CD8-positive, alpha-beta memory T cell (primary cell): ENCODE measurements at places on chromosomes 13 and 19.

DNA sequence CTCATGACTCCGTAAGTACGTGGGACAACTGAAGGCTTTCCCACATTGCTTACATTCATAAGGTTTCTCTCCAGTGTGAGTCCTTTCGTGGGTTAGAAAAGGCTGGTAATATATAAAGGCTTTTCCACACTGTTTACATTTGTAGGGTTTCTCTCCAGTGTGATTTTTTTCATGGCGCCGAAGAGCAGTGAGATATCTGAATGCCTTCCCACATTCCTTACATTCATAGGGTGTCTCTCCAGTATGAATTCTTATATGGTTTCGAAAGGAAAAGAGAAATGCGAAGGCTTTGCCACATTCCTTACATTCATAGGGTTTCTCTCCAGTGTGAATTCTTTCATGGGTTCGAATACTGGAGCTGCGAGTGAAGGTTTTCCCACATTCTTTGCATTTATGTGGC is 29.5 kb downstream of the ZNF490 start:
- no peak for DNase-seq
- H3K36me3 ChIP-seq, result peaks cover 26% of the 10 kb centered on the region

GRCh38 chr19:34480971-34481841 is at the start of gene WTIP:
Gene WTIP, plus strand, starts transcription at chr19:34481758. Its CDS starts 217 bp downstream, at chr19:34481975.
- H3K36me3 ChIP-seq, result no peaks in the 10 kb centered on the region
- no peak within 1 kb of the TSS for H3K27ac ChIP-seq
- DNase-seq, result no peak
- H3K27me3 ChIP-seq, result peaks cover 9% of the 10 kb centered on the region

GRCh38 chr13:78004821-78005220 is 86.2 kb upstream of the EDNRB start:
- no peaks in the 10 kb centered on the region for H3K36me3 ChIP-seq
- DNase-seq, result no peak
- H3K4me1 ChIP-seq, result no peaks in the 10 kb centered on the region
- H3K27ac ChIP-seq, result no peak overlapping the region
- H3K4me3 ChIP-seq, result no peak overlapping the region

GRCh38 chr19:35066691-35067563 is 25.4 kb downstream of the HPN start:
- DNase-seq, result peak; percentile 77
- H3K4me1 ChIP-seq, result peaks cover 8% of the 10 kb centered on the region
- H3K4me3 ChIP-seq, result no peak overlapping the region
- H3K36me3 ChIP-seq, result no peaks in the 10 kb centered on the region

- H3K4me1 ChIP-seq, result peaks cover 37% of the 10 kb centered on the region
- DNase-seq, result peak; percentile 32
- H3K27ac ChIP-seq, result peak overlapping the region; percentile 97
- peak overlapping the region; percentile 94 for H3K4me3 ChIP-seq
- H3K36me3 ChIP-seq, result peaks cover 25% of the 10 kb centered on the region
These were observed 792 bp upstream of the LENG8 start for GRCh38 chr19:54448040-54448773.

- DNase-seq, result no peak
- no peak overlapping the region for H3K27ac ChIP-seq
- H3K4me1 ChIP-seq, result no peaks in the 10 kb centered on the region
- H3K36me3 ChIP-seq, result no peaks in the 10 kb centered on the region
- no peaks in the 10 kb centered on the region for H3K27me3 ChIP-seq
- H3K4me3 ChIP-seq, result no peak overlapping the region
These were observed 86.9 kb downstream of the LHFPL6 start for GRCh38 chr13:39516096-39516495.

DNA sequence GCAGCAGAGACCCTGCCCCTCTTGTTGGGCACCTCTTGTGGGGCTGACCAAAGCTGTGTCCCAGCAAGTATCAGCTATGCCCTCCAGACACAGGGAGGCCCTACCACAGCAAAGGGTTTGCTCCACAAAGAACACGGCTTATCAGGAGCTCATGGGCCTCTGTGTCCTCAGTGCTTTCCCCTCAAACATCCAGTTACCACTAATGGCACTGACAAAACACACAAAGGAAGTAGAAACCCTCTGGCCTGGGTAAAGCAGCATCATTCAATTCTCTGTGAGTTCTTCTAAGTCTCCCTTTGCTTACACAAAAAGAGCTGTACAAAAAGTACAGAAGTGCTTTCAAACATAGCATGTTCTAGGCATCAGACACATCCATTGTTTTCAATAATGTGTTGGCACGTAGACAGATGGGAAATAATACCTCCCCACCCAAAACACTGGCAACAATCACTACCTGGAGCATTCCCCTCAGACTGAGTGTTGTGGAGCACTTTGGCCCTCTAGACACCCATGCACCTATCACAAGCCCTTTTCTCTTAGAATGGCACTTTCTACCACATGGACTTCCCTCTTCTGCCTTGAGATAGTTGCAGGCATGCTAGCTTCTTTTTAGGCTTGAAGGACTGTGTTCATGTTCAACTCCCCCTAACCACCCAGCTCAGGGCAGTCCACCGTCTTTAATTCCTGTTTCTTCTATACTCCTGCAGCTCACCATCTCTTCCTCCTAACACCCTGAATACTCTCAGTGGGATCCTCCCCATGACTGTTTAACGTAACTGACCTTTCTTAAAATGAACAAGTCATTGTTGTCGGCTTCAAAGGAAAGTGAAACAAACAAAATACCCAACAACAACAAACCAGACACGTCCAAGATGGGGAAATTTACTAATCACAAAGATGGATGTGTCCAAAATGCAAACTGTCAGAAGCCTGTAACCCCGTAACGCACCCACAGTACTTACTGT is 43.5 kb downstream of the ATP7B start:
- H3K27ac ChIP-seq, result no peak overlapping the region
- H3K4me1 ChIP-seq, result peaks cover 15% of the 10 kb centered on the region
- H3K36me3 ChIP-seq, result no peaks in the 10 kb centered on the region

GRCh38 chr13:67377919-67378318 is 147.8 kb upstream of the PCDH9 start:
- no peak for DNase-seq
- no peak overlapping the region for H3K27ac ChIP-seq
- no peaks in the 10 kb centered on the region for H3K36me3 ChIP-seq
- H3K4me3 ChIP-seq, result no peak overlapping the region

GRCh38 chr13:52851137-52851962 is 2.9 kb upstream of the PCDH8 start:
- H3K27ac ChIP-seq, result no peak overlapping the region
- H3K27me3 ChIP-seq, result peaks cover 38% of the 10 kb centered on the region
- peak overlapping the region; percentile 28 for H3K4me3 ChIP-seq
- no peak for DNase-seq
- H3K36me3 ChIP-seq, result no peaks in the 10 kb centered on the region

- H3K36me3 ChIP-seq, result no peaks in the 10 kb centered on the region
- peak overlapping the region; percentile 67 for H3K27ac ChIP-seq
- H3K27me3 ChIP-seq, result no peaks in the 10 kb centered on the region
These were observed 22.2 kb upstream of the GDF15 start for GRCh38 chr19:18363787-18364186.

DNA sequence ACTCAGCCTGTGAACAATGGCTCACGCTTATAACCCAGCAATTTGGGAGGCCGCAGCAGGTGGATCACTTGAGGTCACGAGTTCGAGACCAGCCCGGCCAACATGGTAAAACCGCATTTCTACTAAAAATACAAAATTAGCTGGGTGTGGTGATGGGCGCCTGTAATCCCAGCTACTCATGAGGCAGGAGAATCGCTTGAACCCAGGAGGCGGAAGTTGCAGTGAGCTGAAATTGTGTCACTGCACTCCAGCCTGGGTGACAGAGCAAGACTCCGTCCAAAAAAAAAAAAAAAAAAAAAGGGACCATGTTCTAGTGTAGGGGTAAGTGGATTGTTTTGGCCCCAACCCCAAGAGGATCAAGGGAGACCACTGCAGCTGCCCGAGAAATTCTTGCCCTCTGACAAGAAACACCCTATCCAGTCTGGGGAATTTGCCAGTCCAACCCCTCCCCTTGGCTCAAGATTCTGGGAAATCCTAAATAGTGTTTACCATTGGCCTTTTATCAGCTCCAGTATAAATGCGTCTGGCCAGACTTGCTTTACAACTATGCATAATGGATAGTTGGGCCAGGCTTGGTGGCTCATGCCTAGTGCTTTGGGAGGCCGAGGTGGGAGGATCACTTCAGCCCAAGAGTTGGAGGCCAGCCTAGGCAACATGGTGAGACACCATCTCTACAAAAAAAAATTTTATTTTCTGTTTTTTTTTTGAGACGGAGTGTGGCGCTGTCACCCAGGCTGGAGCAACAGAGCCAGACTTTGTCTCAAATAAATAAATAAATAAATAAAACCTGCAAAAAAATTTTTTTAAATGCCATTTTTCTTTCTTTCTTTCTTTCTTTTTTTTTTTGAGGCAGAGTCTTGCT is 5.1 kb upstream of the DHDH start:
- no peaks in the 10 kb centered on the region for H3K27me3 ChIP-seq
- no peak for DNase-seq
- no peaks in the 10 kb centered on the region for H3K36me3 ChIP-seq
- H3K4me1 ChIP-seq, result peaks cover 6% of the 10 kb centered on the region
- no peak overlapping the region for H3K27ac ChIP-seq

- no peak overlapping the region for H3K4me3 ChIP-seq
- no peaks in the 10 kb centered on the region for H3K4me1 ChIP-seq
- DNase-seq, result no peak
- peaks cover 37% of the 10 kb centered on the region for H3K27me3 ChIP-seq
These were observed 27.1 kb downstream of the ONECUT3 start for GRCh38 chr19:1780272-1780958.

DNA sequence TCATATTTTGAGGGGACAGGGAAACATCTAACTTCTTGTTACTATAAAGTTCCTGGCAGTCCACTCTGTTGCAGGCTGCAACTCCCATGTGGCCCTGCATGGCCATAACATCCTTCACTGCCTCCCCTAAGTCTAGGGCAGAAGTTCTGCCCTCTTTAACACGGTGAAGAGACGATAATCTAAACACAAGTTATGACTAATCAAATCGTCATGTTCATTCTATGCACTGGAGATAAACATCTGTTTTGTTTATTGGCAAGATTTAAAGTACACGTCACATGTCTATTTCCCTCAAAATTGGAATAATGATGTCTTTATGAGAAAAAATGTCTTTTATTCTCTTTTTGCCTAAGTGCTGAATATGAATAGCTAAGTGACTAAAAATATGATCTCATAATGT is 1629.4 kb downstream of the PCDH9 start:
- no peaks in the 10 kb centered on the region for H3K4me1 ChIP-seq
- H3K27me3 ChIP-seq, result no peaks in the 10 kb centered on the region
- DNase-seq, result no peak
- H3K4me3 ChIP-seq, result no peak overlapping the region
- no peak overlapping the region for H3K27ac ChIP-seq
- H3K36me3 ChIP-seq, result no peaks in the 10 kb centered on the region

- no peak for DNase-seq
- no peak overlapping the region for H3K27ac ChIP-seq
- peaks cover 24% of the 10 kb centered on the region for H3K36me3 ChIP-seq
- no peak overlapping the region for H3K4me3 ChIP-seq
These were observed 11.1 kb downstream of the ZNF844 start for GRCh38 chr19:12075538-12076139.

DNA sequence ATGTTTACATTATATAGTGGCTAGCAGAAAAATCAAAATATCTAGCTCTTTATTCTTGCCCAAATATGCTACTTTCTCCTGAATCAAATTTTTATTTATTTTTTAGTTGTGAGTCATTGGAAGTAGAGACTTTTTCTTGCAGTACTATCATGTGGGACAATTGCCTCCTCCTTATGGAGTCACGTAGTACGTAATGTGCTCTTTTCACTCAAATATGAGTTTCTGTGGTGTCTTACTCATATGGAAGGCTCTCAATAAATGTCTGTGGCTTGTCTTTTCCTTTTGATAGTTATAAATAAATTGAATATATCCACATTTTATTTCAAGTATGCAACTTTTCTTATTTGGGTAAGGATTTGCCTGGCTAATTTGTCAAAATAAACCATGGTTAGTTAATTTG is 1411.0 kb upstream of the SLC10A2 start:
- H3K27me3 ChIP-seq, result no peaks in the 10 kb centered on the region
- DNase-seq, result no peak
- H3K27ac ChIP-seq, result no peak overlapping the region
- H3K4me3 ChIP-seq, result no peak overlapping the region

GRCh38 chr19:50838239-50838638 is 4.9 kb upstream of the KLK15 start:
- H3K27me3 ChIP-seq, result peaks cover 10% of the 10 kb centered on the region
- no peaks in the 10 kb centered on the region for H3K36me3 ChIP-seq
- H3K27ac ChIP-seq, result no peak overlapping the region
- peaks cover 13% of the 10 kb centered on the region for H3K4me1 ChIP-seq

GRCh38 chr13:21987793-21988192 is 316.9 kb downstream of the FGF9 start:
- no peak overlapping the region for H3K27ac ChIP-seq
- H3K27me3 ChIP-seq, result no peaks in the 10 kb centered on the region
- H3K4me3 ChIP-seq, result no peak overlapping the region
- no peaks in the 10 kb centered on the region for H3K36me3 ChIP-seq
- no peak for DNase-seq

GRCh38 chr13:25688536-25688935 is 316.8 kb downstream of the ATP8A2 start:
- H3K36me3 ChIP-seq, result no peaks in the 10 kb centered on the region
- no peaks in the 10 kb centered on the region for H3K4me1 ChIP-seq
- H3K4me3 ChIP-seq, result no peak overlapping the region
- no peak overlapping the region for H3K27ac ChIP-seq
- no peaks in the 10 kb centered on the region for H3K27me3 ChIP-seq
- DNase-seq, result no peak

DNA sequence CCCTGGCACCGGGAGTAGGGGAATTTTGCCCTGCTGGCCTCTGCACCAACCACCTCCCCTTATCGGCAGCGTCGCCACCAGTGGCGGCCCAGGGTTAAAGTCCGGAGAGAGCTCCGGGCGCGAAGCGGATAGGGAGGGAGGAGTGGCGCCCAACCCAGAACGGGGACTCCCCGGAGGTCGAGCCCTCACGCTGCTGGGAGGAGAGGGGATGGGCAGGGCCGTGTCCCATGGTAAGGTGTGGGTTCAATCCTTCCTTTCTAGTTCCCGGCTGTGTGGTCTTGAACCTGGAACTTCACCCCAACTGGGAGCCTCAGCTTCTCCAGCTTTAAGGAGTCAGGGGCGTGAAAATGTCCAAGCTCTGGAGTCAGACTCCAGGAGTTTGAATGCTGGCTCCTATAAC is 23.3 kb upstream of the BCL3 start:
- no peaks in the 10 kb centered on the region for H3K27me3 ChIP-seq
- peaks cover 19% of the 10 kb centered on the region for H3K4me1 ChIP-seq
- H3K4me3 ChIP-seq, result no peak overlapping the region
- H3K27ac ChIP-seq, result no peak overlapping the region

GRCh38 chr13:90686442-90686841 is 661.0 kb upstream of the MIR17HG start:
- H3K36me3 ChIP-seq, result no peaks in the 10 kb centered on the region
- no peak overlapping the region for H3K4me3 ChIP-seq
- H3K4me1 ChIP-seq, result no peaks in the 10 kb centered on the region
